HT1080 (cell line): ENCODE measurements at places on chromosomes 1 and 21.

- peak; percentile 51 for DNase-seq
These were observed 112.2 kb downstream of the NR5A2 start for GRCh38 chr1:200139661-200140250.

DNA sequence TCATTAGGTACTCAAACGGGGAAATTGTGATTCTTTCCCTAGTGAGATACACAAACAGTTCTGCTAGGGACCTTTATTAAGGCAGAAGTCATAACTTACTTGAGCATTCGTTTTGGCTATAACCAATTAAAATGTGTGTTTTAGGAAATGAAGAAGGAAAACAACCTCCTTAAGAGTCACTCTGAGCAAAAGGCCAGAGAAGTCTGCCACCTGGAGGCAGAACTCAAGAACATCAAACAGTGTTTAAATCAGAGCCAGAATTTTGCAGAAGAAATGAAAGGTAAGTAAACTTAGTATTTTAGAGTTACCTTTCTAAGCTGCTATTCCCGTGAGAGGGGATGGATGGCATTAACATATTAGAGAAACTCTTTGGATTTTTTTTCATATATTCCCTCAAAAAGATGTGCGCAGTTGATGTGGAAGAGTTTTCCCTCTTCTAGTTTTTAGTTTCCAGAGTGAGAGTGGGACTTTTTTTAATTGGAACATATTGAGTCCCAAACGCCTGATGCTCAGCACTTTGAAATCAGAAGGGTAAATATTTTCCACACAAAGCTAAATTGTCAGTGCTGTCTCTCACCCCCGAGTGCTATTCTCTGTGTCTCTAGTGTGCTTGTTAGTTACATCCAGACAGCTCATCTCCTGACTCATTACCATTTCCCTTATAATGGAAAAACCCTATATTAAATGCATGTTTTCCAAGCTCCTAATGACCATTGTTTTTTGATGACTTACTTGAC lies 34.9 kb downstream of the CENPF start:
- peak; percentile 41 for DNase-seq

GRCh38 chr1:85297855-85298629 lies 21.6 kb upstream of the BCL10 start:
- peak; percentile 98 for DNase-seq

GRCh38 chr1:180918519-180918918 lies 5.8 kb downstream of the KIAA1614 start:
- no peak for DNase-seq

- peak; percentile 88 for DNase-seq
These were observed 12.1 kb upstream of the NES start for GRCh38 chr1:156689035-156689952.

DNA sequence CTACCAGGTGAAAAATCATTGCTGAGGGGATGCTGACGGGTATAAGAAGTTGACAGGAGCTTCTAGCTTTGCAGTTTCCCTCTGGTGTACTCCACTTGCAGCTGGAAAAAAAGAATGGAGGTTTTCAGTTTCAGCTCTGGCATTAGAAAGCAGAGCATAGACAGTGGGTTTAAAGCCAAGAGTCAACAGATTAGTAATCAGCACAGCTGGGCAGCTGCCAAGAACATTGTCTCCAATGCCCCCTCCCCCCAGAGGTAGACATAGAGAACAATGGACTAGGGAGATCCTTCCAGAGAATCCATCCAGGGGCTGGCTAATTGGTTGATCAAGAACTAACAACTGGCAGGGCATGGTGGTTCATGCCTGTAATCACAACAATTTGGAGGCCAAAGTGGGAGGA lies 10.1 kb upstream of the ZBTB8B start:
- DNase-seq = peak; percentile 38

- no peak for DNase-seq
These were observed 3.3 kb upstream of the B4GALT3 start for GRCh38 chr1:161180639-161181038.

DNA sequence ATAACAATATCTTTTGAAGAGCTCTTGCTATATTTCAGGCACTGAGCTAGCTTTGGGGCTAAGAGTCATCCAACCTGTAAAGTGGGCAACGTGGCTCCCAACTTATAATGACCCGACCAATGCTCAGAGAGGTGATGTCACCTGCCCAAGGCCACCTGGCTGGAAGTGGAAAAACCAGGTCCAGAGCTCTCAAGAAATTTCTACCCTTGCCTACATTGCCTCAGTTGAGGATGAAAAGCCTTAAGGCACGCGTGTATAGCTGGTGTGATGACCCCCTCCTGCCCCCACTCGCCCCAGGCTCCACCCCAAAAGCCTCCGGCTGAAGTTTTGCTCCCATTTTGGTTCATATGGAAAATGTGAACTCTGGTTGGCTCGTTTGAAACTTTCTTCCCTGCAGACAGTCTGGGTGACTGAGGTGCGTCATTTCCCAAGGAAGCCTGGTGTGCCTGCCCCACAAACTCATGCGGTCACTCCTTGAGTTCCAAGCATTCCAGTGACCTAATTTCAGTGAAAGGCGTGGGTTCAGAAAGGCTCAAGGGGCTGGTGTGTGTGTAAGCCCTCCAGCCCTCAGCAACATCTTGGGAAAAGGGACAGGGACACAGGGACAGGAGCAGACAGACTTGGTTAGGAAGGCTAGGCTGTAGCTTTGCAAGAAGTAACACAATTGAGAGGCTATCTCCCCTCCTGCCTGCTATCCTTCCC lies 20.5 kb downstream of the HTR1D start:
- DNase-seq = peak; percentile 98

GRCh38 chr1:19220991-19221390 lies 10.9 kb upstream of the UBR4 start:
- no peak for DNase-seq

DNA sequence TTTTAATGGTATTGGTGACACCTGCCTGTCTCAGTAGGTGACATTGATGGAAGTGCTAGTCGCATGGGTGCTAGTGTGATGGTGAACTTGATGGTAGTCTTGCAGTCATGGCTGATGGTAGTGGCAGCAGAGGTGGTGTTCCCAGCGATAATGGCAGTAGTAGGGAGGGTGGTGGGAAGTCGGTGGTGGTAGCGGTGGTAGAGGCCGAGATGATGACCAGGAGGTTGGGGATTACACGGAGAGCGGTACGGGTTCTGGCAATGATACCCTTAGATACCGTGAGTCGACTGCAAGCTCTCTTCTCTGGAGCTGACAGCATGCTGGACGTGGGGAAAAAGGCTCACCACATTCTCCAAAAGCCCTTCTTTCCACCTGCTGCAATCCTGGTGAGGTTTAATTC lies 99.4 kb upstream of the SLC2A1 start:
- DNase-seq = no peak

DNA sequence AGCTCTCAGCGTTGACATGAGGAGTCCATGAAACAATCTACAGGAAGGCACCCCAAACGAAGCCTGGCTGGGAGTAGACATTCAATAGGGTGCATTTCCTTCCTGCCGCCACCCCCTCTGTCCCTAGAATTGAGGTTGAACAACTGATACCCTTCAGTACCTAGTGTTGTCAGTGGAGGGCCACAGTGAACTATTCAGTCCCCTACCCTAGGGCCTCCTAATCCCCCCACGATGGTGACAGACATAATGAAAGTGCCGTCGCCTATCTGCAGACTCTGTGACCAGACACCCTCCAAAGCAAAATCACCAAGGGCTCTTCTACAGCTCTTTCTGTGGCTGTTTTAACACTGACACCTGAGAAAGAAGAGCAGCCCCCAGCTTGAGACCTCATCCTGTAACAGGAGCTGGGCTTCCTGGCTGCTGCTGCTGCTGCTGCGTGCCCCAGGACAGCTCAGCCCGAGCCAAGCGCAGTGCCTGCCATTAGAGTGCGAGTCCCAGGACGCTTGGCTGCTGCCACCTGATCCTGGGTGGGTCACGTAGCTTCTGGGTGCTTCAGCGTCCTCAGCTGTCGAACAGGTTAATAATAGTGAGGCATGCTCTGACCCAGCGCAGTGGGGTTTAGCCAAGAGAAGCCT lies 183.0 kb downstream of the ZBTB18 start:
- no peak for DNase-seq

DNA sequence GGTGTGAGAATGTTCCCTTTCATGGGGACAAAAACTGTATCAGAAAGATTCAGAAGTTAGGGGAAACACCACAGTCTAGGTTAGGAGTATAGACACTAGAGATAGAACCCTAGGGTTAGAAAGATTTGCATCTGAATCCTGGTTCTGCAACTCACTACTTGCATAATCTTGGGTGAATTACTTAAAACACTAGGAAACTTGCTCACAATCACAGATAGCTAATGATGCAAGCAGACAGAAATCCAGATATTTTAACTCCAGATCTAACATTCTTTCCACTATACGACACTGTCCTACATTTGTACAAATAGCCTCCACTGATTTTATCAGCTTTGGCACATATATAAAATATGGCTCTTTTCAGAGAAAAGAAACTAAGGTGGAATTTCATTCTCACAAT lies 30.8 kb upstream of the GLIS1 start:
- no peak for DNase-seq

DNA sequence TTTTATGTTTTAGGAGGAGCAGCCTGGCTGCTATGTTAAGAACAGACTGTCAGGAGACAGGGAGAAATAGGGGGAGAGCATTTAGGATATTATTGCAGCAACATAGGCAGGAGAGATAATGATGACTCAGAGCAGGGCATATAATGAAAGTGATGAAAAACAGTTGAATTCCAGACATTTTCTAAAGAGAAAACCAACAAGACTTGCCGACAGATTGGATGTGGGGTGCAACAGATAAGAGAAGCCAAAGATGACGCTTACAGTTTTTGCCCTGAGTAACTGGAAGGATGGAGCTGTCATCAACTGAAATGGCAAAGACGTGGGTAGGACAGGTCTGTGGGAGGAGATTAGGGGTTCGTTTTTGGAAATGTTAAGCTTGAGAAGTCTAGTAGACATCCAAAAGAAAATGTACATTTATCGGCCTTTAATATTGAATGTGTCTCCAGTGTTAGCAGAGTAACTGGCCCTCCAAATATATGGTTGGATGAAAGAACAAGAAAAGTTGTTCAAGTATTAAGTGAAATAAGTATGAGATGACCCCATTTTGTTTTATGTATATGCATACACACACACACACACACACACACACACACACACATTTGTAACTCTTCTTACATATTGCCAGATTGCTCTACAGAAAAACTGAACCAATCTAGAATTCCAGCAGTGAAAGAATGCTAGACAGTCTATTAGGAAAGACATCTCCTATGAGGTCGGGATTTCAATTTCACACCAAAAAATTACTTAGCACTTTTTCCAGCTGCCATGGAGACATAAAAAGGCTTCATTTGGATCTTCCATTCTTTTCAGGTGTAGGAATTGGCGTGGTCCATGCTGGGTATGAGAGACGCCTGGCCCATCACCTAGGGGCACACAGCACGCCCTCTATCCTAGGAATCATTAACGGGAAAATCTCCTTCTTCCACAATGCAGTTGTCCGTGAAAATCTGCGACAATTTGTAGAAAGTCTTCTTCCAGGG lies 17.2 kb downstream of the DNAJC16 start:
- no peak for DNase-seq

DNA sequence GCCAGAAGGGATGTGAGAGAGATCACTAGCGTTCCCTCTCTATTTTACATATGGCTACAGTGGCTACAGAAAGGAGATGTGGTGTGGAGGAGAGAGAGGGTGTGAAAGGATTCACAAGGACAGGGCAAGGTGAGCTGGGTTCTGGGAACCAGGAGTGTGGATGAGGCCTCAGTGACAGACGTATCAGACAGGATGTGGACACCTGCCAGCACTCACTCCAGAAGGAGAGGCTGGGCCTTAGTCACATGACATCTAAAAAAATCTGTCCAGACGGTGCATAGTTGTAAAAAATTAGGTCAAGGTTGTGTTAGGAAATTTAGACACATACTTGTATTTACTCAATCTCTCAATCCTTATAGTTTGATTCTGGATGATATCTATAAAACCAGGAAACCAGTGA lies 10.6 kb downstream of the TRIM67 start:
- no peak for DNase-seq

DNA sequence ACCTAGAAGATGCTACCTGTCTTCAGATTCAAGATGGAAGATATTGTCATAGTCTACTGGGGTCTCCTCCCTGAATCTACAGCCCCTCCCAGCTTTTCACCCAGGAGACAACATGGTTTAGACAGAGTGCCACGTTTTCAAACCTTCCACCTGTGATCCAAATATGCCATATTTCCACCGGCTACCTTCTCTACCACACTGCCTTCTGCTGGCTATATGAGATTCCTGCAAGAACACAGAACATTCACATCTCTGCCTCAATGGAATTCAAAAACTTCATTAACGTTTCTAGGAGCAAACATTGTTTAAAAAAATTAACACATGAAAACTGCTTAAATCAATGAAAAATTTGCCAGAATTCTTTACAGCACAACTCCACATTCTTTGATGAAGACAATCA lies 12.9 kb upstream of the LELP1 start:
- DNase-seq = no peak

- DNase-seq = no peak
These were observed 28.5 kb downstream of the PODN start for GRCh38 chr1:53090227-53091147.

GRCh38 chr1:152786077-152786476 lies at the start of gene LCE1E:
LCE1E (plus strand) TSS chr1:152786257; CDS start chr1:152787300, 1,043 bp downstream.
- no peak for DNase-seq

GRCh38 chr21:37532868-37533780 lies 166.6 kb downstream of the DYRK1A start:
- peak; percentile 77 for DNase-seq

DNA sequence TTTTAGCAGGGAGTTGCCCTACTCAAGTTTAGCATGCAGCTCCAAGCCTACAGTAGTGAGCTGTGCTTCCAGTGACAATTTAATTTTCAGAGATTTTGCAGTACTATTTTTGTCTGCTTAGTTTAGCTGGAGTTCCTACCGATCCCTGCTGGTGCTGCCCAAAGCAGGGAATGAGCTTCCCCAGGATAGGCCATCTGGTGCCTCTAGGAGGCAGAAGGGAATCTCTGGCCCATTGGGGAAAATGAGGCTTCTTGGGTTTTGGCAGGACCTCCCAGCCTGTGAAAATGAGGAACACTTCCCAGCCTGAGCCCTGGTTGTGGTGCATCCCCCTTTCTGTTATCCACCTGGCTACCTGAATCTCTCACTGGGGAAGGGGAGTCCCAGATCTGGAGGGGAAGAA lies 149.2 kb downstream of the RASAL2 start:
- DNase-seq = no peak

DNA sequence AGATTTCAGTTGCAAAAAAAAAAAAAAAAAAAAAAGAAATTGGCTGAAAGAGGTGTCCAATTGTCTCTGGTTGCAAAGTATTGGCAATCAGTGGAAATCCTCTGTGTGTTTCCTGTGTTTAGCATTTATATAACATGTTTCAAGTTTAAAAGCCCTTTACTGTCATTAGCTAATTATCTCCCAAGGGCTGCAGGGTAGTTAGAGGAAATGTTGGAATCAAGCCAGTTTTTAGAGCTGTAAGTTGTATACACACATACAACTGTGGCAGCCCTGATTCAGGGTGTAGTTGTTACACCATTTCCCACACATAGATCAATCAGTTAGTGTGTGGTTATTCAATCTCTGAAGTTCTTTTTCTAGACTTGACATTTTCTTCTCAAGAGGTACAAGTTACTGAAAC lies 8.9 kb upstream of the ZNF326 start:
- no peak for DNase-seq
